HAP-1 (cell line): ENCODE measurements at places on chromosomes 2 and 18.

DNA sequence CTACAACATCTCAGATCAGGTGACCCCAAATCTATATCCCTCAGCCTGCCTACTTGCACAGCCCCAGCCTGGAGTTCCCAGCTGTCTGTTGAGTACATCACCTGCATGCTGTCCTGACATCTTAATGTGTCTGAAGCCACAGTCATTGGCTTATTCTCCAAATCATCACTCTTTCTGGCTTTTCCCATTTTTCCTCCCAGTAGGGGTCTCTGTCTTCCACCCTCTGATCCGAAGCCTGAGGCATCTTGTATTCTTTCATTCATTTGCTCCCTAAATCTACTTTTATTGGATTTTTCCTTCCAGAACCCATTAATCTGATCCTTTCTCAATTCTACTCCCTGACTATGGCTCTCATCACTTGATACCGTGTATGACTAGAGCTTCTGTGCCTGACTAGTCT lies 332.9 kb upstream of the DCC start:
- DNase-seq: no peak

DNA sequence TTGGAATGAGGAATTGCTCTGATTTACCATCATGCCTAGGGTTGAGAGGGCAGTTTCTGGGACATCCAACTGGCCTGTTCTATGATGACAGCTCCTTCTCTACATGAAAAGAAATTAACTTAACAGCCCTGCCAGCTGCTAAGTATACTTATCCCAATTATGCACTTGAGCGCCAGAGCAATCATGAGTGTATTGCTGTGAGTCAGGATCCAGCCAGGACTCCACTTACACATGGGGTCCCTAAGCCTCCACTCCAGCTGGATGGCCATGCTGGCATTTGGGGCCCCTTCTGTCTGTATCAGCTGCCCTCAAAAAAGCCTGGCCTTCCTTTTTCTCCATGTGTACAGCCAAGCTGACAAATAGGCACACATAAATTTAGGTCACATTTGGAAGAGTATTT lies 481.9 kb downstream of the TMX3 start:
- DNase-seq: no peak

DNA sequence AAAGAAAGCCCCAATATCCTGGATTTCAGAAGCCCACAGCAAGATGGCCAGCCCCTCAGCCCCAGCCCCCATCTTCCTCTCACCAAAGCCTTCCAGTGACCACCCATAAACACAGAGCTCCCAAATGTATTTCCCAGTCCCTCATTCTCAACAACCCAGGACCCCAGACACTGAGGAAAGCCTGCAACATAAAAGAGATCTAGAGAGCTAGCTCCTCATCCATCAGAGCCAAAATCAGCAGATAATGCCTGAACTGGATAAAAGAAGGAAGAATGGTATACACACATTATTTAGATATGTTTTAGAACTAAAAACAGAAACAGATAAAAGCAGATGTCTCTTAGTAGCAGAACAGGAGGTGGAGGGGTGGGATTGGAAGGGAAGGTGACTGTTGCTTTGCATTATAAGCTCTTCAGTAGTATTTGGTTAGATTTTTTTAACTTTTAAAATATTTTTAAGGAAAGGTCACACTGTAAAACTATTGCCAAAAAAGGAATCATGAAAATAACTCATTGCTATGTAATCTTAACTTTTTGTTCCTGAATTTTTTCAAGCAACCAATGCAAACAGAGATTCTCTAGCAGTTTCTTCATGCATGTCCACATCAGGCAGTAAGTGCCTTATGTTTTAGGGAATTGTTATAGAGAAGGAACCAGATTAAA lies 144.2 kb upstream of the PKDCC start:
- no peak for DNase-seq

GRCh38 chr2:149648282-149649030 lies 60.9 kb upstream of the MMADHC start:
- no peak for DNase-seq

DNA sequence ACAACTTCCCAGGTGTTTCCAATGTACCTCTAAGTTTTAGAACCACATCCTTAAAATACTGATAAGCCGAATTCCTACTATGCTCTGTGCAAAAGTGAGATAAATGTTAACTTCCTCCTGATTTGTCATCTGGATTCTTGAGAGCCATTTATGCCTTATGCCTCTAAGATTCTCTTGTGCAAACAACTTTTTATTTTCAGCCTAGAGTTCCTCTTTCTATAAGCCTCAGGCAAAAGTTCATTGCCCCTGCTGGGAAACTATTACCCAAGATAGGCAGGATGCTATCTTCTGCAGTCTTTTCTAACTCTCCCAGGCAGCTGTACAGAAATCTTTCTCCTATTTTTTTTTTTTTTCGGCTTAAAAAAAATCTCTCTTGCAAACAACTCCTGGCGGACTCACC lies 216.1 kb downstream of the KCNJ3 start:
- no peak for DNase-seq

DNA sequence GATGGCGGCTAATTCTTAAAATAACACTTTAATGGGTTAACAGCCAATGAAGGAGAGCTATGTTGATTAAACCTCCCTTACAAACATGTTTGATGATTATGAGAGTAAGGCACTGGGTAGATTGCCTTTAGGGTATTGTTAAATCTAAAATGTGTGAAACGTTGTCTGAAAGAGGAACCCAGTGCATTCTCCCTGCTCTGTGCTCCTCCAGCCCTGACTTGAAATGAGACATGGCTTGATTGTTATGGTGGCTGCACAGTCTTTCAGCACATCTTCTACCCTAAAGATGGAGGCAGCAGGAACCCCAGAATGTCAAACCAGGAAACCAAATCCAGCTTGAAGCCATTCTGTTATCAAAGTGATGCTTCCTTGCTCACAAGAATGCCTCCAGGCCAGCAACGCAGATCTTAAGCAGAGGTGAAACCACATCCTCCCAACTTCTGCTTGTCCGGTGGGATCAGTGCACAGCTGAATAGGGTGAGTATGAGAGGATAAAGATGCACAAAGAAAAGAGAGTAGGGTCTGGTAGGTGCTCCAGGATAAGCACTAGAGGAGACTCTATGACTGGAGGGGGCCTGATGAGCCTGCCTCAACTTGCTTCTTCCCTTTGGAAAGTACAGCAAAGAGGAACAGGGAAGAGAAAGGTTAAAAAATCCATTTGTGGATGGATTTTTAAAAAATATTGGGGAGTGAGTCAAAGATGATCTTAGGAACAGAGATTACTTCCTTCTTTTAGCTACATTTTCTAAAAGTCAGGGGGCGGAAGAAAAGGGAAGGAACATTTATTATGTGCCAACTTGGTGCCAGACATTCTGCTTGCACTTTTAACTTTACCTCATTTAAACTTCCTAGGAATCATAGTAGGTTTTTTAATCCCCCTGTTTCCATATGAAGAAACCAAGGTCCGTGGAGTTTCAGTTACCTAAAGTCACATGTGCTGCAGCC lies 523.0 kb downstream of the TXNL1 start:
- no peak for DNase-seq

DNA sequence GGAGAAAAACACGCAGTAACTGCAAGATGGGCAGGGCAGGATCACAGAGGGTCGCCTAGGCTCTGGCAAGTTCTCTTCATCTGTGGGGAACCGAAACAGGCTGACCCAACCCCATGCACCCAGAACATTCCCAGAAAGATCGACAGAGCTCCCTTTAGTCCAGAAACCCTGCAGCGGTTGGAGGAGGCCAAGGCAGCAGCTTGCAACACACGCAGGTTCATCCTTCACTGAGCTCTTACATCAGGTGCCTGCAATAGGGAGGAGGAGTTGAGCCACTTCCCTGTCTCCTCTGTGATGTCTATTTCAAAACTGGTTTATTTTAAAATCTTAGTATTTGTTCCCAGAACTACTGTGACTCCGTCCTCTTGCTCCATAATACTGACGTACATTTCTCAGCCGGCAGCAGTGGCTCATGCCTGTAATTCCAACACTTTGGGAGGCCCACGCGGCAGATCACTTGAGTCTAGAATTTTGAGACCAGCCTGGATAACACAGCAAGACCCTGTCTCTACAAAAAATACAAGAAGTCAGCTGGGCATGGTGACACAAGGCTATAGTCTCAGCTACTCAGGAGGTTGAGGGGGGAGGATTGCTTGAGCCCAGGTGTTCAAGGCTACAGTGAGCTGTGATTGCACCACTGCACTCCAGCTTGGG lies 11.5 kb upstream of the SLC11A1 start:
- no peak for DNase-seq

DNA sequence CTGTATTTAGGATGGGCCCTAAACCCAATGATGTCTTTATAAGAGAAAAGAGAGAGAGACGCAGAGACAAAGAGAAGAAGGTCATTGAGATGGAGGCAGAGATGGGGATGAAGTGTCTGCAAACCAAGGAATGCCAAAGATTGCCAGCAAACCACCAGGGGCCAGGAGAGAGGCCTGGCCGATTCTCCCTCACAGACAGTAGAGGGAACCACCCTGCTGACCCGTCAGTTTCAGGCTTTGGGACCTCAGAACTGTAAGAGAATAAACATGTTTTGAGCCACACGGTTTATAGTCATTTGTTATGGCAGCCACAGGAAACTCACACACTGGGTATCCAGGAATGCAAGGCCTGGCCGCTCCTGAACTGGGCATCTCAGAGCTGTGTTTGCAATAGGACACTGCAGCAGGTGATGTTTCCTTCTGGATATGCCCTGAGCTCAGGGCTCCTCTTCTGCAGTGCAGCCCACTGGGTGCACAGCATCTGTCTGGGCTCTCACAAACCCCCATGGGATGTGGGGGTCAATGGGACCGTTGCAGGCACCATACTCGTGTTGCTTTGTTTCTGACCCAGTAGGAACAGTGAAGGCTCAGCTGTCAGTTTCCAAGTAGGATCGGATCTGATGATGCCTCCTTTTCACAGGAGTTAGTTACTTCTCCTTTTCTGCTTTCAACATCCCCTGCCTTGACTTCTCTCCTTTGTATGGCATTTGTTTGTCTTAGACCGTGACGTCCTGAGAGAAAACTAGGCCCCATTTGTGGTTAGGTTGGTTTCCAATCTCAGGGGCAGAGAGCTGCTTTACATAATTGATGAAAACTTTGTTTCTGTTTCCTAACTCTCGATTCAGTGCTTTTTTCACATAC lies 20.8 kb downstream of the PTPN18 start:
- DNase-seq: no peak

DNA sequence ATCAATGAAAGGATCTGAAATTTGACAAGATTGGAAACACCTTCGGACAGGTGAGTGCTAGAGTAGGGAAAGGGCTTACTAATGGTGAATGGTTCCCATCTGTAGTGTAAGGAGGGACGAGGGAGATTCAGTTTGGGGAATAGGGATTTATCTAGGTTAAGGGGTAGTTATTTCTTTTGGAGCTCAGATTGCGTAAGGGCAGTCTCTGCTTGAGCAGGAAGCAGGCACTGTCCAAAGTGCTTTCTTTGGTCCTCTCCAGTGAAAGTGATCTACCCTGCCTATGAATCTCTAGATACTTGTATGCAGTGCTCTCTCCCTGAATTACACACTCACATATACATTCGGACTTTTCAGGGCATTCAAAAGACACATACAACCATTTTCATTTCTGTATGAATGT lies 272.9 kb upstream of the FIGN start:
- no peak for DNase-seq

DNA sequence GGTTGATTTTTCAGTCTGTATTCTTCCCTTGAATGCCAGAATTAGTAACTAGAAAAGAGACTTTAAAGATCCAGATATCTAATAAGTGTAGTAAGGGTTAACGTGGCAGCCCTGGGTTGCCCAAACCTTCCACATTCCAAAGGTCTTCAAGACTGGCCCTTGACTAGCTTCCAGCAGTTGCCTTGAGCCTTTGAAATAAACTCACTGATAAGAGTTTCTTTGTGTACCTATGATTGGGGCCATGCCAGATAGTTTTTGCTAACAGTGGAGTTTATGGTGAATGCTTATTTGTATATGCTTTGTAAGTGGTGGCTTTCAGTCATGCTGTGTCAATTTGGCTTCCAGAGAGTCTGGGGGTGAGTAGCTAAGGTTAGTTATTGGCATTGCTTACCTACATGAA lies 722.3 kb downstream of the RNF144A start:
- no peak for DNase-seq

DNA sequence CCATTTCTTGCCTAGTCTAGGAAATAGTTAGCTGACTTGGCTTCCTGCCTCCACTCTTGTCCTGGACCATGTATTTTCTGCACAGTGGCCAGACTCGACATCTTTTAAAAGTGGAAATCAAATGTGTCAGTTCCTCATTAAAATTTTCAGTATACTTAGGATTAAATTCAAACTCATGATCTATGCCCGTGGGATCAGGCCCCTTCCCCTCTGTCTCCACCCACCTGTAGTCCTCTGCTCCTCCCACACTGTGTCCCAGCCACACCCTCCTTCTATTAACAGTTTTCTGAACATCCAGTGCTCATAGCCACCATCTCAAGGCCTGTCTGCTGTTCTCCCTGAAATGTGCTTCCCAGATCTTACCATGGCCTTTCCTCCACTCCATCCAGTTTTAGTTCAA lies 13.3 kb downstream of the ARHGAP25 start:
- DNase-seq: no peak

GRCh38 chr2:108074946-108075345 lies 88.6 kb downstream of the SLC5A7 start:
- DNase-seq: no peak

DNA sequence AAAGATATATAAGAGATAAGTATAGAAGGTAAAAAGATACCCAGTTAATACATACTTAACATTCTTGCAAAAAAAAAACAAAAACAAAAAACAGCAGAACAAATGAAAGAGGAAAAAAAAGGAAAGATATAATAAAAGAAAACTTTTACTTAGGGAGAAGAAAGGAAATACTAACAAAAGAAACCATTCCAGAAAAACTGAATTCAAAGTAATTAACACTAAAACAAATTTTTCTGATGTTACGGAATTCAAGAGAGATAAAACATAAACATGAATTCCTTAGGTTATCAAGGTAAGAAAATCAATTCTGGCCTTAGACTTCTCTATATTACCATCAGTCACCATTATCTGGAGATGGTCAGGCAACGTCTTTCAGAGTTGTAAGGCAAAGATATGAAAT lies 261.8 kb downstream of the ZEB2 start:
- DNase-seq: no peak
